ENCODE measurements at places on chromosomes 12 and 14. TPM values are rescaled to one million over a fixed set of nuclear protein-coding genes. Genes with fewer than 3 reads are reported as not detected.

Gene MEG3
- 2.2 TPM for total RNA-seq

Gene CD69
- 0.23 TPM for total RNA-seq

Gene CLEC14A
- 344 TPM for total RNA-seq

DNA sequence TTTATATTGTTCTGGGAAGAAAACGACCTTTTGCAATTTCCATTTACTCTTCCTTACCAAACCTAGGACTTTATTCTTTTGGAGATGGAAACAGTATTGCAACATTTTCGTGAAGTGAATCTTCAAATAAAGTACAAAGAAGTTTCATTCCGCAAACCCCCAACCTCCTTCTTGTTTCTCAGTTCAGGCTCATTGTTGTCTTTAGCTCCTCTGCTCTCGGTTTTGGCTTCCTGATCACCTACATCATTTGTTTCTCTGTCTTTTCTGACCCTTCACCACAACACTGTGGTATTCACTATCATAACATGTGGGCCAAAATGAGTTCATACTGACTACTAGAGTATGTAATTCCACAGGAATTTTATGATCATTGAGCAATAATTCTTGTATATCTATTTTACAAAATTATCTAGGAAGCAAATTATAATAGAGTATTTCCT is 266.8 kb downstream of the ADAMTS20 start:
- DNase-seq: peak; percentile 31

DNA sequence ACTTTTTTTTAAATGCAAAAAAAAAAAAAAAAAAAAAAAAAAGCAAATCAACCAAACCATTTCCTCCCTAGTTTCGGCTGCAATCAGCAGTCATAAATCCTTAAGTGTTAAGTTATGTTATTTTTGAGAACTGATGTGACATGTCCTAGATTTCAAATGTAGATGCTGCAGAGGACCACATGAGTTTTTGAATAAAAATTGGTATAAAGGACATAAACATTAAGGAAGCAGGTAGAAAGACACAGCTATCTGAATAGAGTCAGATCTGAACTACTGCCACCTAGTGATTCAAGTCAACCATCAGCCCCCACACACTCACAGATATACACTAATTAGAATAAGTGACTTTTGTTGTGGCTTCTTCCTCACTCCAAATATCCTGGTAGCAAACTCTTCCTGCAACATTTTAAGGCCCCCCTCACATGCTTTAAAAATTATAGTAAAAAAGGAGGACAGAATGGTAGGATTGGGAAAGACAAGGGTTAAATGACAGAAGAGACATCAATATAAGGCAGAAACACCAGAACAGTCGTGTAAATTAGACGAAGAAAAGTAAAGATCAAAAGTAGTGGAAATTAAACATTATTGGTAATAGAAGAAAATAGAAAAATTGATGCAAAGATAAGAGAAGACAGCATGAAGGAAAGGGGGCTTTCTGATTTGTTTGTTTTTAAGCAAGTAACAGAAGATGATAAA is 394.5 kb upstream of the ATP2B1 start:
- DNase-seq: peak; percentile 65

- no peak for DNase-seq
Observed at GRCh38 chr12:16955083-16955657, 349.2 kb upstream of the LMO3 start.

Measured in dermis blood vessel endothelial cell (primary cell).